ENCODE measurements at places on chromosomes 1 and 21.

GRCh38 chr1:112923234-112923958 is 32.6 kb downstream of the SLC16A1 start:
- DNase-seq = no peak

GRCh38 chr1:67889466-67889865 is 56.2 kb upstream of the GNG12 start:
- DNase-seq = no peak

- DNase-seq = no peak
Measured at GRCh38 chr1:19222979-19223824, 13.1 kb upstream of the UBR4 start.

DNA sequence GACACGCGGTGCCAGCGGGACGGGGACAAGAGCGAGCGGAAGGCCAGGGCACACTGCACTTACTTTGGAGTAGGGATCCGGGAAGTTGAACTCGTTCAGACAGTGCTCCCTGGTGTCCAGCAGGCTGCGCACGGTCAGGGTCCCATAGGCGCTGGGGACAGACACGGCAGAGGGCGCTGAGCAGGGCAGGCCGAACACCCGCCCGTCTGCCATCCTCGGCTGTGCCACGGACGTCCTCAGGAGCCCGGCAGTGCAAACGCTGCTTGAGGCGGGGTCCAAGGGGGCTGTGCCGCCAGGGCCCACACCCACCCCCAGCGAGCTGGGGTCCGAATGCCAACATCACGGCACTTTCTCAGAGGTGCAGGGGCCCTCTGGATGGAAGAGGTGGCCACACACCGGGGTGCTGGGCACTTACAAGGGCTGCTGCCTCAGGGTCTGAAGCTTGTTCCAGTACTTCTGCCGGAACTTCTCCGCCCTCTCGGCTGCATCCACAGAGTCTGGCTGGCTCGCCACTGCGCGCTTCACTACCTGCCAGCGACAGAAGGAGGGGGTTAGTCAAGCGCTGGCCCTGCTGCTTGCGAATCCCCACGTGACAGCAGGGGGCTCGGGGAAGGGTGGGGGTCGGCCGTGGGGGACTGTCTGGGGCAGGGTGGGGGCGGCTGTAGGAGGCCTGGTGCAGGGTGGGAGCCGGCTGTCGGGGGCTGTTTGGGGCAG is 12.3 kb downstream of the PANK4 start:
- DNase-seq = no peak

DNA sequence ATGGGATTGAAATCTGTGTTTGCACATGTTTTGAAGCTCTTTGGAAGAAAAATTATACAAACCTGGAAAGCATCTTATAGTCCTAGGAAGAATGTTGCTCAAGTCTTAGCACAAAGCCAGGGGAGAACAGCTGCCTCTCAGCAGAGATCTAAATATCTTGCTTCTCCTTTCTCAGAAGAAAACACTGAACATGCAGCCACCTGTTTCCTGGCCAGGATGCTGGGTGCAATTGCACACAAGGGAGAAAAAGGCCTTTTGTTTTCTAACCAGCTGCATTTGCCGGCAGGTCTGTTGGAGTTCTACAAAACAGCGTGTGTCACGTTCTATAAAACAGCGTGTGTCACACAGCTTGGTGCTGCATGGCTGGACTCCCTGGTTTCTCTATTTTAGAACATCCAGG is 259.6 kb upstream of the PLD5 start:
- peak; percentile 90 for DNase-seq

DNA sequence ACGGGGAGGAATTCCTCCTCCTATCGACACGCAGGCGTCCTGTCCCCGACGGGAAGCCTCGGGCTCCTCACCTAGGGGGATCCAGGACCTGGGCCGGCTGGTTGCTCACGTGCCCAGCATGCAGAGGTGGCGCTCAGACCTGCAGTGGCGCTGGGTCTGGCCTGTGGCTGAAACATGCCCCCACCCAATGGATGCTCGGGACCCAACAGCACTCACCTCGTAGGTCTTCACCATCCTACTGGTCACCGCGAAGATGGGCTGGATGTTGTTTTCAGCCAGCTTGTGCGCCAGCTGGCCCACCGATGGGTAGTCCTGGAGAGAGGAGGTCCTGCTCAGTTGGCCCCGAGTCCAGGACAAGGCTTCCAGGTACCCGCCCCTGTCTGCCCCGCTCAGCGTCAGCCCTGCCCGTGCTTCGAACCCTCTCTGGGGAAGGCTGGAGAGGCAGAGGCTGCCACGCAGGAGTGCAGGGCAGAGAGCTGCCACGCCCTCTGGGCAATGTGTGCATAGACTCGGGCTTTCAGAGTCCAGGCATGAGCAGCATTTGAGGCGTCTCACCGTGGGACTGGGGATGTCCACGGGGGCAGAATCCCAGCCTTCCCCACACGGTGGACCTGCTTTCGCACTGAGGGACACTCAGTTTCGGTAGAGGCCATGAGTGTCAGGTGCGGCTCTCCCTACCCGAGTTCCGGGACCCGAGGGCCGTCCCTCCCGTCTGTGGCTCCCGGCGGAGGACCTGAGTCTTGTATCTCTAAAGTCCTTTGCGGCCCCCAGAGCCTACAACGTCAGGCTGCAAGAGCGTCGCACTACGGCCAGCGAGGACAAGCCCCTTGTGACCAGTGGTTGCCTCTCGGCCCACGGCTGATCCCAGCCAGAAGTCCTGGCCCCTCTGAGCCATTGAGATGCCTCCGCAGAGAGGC is 21.6 kb downstream of the ITGB2 start:
- DNase-seq = peak; percentile 23

- DNase-seq = no peak
Measured at GRCh38 chr1:23704834-23705495, 13.4 kb downstream of the RPL11 start.

DNA sequence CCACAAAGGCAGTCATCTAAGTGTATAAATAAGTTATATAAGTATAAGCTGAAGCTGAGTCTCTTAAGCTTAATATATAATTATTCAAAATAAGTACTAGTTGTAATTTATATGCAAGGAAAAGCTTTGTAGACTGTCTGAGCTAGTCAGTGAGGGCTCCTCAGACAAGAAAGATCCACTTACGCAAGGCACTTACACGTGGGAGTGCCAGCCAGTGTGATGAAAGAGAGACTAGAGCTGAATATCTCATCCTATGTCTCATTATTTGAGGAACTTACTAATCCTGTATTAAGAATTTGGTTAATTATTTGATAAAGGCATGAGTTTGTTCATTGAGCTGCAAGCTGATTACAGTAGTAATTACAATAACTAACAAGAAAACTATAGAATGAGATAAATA is 146.9 kb downstream of the PDE4B start:
- no peak for DNase-seq

DNA sequence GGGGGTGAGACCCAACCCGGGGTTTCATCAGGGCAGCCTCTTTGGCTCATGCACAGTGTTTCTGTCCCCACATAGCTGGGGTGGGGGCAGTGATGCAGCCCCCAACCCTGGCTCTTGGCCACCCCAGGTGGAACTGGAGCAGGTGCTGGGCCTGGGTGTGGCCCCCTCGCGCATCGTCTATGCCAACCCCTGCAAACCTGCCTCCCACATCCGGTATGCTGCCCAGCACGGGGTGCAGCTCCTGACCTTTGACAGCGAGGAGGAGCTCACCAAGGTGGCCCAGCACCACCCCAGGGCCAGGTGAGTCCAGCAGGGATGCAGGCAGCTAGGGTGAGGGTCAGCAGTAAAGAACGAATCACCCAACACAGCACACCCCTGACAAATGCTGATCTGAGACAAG is 72.3 kb upstream of the TINAGL1 start:
- DNase-seq = peak; percentile 27

Measured in NCI-H69 (cell line).